Hepatocyte (in vitro differentiated cells): ENCODE measurements at places on chromosomes 7 and 10.

GRCh38 chr10:6348096-6348874 is 145.6 kb downstream of the PFKFB3 start:
- DNase-seq = no peak

GRCh38 chr10:45640049-45640448 is 32.5 kb downstream of the ZFAND4 start:
- no peak for DNase-seq

- DNase-seq = peak; percentile 5
Observed at GRCh38 chr7:129368389-129368986, 65.7 kb upstream of the STRIP2 start.

GRCh38 chr7:44112997-44113763 is 9.0 kb downstream of the AEBP1 start:
- DNase-seq = no peak

- DNase-seq = no peak
Observed at GRCh38 chr7:605661-606450, 86.2 kb upstream of the PDGFA start.

- DNase-seq = peak; percentile 97
Observed at GRCh38 chr7:99325592-99326407, at the start of gene ARPC1A. Gene ARPC1A, plus strand, starts transcription at chr7:99325898. Its CDS starts 7,456 bp downstream, at chr7:99333354.

DNA sequence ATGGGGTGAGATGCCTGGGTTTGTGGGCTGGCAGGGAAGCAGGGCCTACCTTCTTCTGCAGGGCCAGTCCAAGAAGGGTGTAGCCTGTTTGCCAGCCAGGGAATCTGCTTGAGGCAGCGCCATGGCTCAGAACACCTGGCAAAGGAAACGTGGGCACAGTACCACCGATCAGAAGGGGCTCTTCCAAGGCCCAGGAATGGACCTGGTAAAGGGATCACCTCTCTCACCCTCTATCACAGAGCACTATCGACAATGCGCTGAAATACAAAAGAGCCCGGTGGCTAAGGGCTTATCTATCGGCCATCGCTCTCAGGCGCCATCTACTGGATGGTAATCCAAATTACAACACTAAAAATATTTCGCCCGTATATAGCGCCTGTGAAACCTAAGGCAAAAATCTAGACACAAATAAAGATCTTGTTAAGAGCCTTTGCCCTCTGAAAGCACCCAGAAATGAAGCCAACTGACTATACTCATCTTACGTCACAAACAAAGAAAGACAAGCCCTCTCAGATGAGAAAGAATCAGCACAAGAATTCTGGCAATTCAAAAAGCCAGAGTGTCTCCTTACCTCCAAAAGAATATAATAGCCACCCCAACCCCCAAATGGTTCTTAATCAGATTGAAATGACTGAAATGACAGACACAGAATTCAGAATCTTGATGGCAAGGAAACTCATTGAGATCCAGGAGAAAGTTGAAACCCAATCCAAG is 217.8 kb upstream of the HPS1 start:
- DNase-seq = no peak

- DNase-seq = no peak
Observed at GRCh38 chr7:38545977-38546376, 85.2 kb downstream of the AMPH start.

GRCh38 chr7:22793593-22794462 is 28.8 kb downstream of the TOMM7 start:
- no peak for DNase-seq

DNA sequence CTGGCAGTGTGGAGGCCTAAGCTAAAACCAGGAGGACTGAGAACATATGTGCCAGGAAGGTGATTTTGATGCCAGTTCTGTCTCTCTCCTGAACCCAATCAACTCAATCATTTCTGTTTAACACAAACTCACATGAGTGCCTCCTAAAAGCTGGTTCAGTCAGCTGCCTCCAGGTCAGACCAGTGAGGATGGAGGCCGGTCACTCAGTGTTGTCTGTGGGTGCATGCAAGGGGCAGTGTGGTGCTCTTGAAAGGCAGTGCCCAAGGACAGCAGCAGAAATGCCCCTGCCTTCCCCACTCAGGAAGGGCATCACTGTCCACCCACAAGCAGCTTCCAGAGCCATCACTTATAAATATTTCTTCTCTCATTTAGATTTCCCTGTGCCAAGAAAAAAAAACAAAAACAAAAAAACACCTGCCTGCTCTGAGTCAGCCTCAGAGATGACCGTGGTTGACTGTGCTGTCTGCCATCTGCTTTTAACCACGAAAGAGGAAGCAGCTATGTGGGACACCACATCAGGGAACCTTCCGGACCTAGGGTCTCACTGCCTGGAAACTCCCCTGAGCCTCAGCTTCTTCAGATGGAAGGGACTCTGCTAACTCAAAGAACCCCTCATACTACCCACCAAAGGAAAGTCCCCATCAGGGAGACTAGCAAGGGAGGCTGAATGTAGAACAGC is 39.1 kb downstream of the VOPP1 start:
- DNase-seq = no peak
